Nucleus accumbens (tissue), 56 donors: ENCODE measurements at places on chromosomes 3 and 15.

DNA sequence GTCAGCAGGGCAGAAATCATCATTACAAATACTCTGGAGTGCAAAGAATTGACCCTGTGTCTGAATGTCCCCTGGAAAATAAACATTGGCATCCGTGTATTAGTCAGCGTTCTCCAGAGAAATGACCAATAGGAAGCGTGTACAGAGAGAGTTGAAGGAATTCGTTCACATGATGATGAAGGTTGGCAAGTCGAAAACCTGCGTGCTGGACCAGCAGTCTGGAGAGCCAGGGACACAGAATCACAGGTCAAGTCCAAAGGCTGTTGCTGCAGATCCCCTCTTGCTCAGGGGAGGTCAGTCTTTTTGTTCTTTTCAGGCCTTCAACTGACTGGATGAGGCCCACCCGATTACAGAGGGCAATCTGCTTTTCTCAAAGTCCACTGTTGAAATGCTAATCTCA lies 16.6 kb downstream of the GP9 start:
- DNase-seq, result no peak

- no peak for DNase-seq
Measured at GRCh38 chr3:116552246-116552645, 107.0 kb upstream of the LSAMP start.

- no peak for DNase-seq
Measured at GRCh38 chr15:39887832-39888231, 32.2 kb downstream of the GPR176 start.

GRCh38 chr15:36498916-36499315 lies 80.5 kb upstream of the CDIN1 start:
- no peak for DNase-seq

GRCh38 chr15:79903626-79904025 lies 6.8 kb upstream of the MTHFS start:
- no peak for DNase-seq

GRCh38 chr15:63344731-63345390 lies 36.8 kb downstream of the CA12 start:
- DNase-seq, result no peak

DNA sequence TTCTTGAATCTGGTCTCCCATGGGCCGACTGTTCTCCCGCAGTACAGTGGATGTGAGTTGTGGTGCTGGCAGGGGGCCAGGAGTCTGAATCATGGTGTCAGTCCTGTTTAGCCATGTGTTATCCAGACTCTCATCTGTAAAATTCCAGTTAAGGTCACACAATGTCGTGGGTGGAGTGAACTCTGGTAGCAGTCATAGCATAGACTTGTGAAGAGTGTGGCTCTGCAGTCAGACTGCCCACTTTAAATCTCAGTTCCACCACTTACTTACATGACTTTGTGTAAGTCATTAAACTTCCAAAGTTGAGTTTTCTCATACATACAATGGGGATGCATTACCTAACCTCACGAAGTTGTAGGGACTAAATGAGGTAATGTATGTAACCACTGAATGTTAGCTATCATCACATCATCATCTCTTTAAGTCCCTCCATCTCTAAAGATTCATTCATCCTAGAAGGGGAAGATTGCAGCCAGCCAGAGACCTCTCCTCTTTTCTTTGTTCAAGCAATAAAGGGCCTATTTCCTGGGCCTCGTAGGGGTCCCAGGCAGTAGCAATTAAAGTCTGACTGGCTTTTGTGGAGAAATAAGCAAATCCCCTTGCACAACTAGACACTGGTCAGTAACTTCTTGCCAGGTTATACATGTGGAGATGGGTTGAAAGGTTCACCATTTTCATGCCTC lies 93.9 kb downstream of the PCCB start:
- DNase-seq, result no peak
